ENCODE measurements at places on chromosomes 7 and 10.

DNA sequence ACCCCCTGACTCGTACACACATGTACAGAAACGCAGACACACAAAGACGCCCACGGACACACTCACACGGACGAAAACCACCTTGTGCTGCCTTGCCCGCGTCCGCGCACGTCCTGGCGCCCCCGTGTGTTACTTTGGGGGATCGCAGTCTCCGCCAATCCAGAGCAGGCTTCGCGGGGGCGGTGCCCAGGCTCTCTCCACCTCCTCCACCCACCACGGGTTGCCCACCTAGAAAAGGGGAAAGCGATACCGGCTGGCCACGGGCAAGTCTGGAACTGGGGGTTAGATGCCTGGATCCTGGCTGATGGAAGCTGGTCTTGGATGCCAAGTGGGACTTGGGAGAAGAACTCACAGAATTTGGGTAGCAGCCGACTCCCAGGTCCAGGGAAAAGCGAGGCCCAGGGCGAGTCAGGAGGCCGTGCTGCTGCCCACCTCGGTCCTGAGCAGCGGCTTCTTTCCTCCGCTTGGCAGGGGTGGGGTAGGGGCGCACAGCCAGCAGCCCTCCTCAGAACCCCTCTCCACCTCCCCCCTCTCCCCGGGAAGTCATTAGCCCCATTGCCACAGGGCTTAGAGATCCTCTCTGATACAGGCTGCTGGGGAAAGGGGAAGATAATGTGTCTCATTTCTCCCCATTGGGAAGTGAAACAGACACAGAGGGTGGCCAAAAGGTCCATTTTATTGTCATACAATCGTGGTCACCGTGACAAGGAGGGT lies 4.6 kb upstream of the VGF start:
- no peak for DNase-seq

GRCh38 chr10:16779384-16779915 lies 37.8 kb downstream of the RSU1 start:
- DNase-seq: no peak

- no peak for DNase-seq
Observed at GRCh38 chr7:25098096-25099046, 26.7 kb downstream of the CYCS start.

GRCh38 chr10:29710128-29710527 lies 75.4 kb upstream of the SVIL start:
- no peak for DNase-seq
